ENCODE measurements at places on chromosomes 1 and 21.

DNA sequence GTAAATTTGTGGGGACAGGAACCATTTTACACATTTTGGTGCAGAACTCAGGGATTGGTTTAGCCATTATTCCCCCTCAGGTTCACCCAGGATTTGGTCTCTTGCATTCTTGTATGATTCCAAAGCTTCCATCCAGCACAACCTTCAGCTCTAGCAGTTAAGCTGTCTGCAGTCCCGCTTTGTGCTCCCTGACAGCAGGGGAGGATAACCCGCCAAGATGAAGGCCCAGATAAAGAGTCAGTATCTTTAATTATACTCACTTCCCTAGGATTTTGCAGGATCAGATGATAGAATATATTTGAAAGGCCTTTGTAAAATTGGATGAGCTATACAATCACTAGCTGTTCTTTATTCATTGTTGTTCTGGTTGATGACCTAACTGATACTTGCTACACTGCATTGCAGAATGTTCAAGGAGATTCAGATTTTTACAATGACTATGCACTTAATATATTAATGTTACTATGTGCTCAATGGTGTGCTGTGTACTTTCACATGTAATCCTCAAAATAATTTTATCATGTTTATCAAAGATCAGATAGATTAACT, 49.8 kb downstream of the SLC16A1 start:
- DNase-seq, result no peak

GRCh38 chr1:167837326-167837725, 76.6 kb downstream of the ADCY10 start:
- DNase-seq, result no peak

DNA sequence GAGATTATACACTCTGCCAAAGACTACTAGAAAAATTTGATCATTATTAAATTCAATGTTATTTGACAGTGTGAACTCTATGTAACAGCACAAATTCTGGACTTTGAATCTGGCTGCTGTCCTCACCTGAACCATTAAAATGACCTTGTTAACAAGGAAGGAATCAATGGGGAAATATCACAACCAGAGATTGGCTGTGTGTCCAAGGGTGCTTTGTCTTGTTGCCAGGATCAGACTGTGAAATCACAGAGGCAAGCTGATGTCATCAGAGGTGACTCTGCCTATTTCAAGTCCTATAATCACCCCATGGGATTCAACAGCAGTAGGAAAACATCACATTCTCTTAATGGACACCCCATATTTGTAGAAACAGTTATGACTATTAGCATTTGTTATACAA, 46.8 kb downstream of the ADAMTS5 start:
- DNase-seq, result no peak

- DNase-seq, result no peak
Observed at GRCh38 chr1:115275216-115275615, 62.8 kb downstream of the NGF start.

DNA sequence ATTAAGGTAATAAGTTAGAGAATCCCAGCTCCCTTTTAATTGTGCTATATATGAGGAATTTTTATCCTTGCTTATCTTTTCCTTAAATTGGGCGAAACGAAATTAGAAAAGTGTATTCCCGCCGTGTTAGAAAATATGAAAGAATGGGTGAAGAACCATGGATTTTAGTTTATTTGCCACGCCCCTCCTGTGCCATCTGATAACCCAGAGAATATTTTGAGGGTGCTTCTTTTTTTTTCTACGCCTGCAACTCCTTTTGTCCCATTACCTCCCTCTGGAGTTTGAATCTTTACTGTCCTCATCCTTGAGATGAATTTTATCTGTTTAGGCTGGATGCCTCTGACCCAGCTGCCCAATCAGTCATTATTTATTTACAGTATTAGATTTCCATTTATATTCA, 1.6 kb downstream of the TLCD4 start:
- no peak for DNase-seq

- no peak for DNase-seq
Observed at GRCh38 chr1:227240983-227241382, 77.3 kb downstream of the CDC42BPA start.

Data from AG09309 (cell line).